ENCODE measurements at places on chromosomes 2 and 18. TPM values are rescaled to one million over a fixed set of nuclear protein-coding genes. Genes with fewer than 3 reads are reported as not detected.

Gene UGT1A5
- total RNA-seq: 0.56 TPM

- no peak for DNase-seq
- H3K36me3 ChIP-seq: no peaks in the 10 kb centered on the region
- no peaks in the 10 kb centered on the region for H3K4me1 ChIP-seq
- no peaks in the 10 kb centered on the region for H3K27me3 ChIP-seq
Measured at GRCh38 chr2:58358026-58358425, 116.9 kb upstream of the FANCL start.

GRCh38 chr2:76314271-76315020, 603.7 kb upstream of the GCFC2 start:
- DNase-seq: no peak
- no peaks in the 10 kb centered on the region for H3K4me1 ChIP-seq
- no peaks in the 10 kb centered on the region for H3K27me3 ChIP-seq
- H3K27ac ChIP-seq: no peak overlapping the region
- no peak overlapping the region for H3K4me3 ChIP-seq

DNA sequence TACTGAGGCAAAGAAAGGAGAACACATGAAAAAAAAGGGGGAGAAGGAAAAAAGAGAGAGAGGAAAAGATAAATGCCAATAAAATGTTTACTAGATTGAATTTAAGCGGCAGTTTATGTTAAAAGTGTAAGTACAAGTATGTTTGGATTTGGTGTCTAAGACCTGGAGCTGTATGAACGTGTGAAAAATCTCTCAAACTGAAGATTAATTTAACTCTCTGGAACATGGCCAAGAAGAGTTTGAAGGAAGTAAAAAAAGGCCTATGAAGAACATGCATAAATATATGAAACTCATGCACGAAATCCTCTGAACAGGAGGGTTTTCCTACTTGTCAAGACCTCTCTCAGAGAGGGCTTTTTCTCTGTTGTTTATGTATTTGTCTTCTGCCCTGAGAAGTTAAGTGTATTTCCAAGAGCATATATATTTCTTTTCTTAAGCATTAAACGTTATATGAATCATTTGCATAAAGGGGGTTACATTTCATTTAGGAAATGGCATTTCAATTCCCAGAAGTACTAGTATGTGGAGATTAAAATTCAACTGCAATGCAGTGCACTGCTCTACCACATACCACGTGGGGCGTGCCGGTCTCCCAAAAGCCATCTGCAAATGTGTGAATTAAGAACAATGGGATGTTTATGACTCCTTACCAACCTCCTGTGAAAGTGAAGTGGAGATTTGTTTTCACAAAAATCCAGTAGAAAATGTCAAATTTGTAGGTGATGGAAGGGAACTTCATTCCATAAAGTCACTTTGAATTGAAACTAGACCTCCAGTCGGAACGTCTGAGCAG, 281.1 kb upstream of the TRIB2 start:
- no peak for DNase-seq
- H3K36me3 ChIP-seq: no peaks in the 10 kb centered on the region
- H3K4me3 ChIP-seq: no peak overlapping the region
- no peaks in the 10 kb centered on the region for H3K27me3 ChIP-seq
- H3K4me1 ChIP-seq: no peaks in the 10 kb centered on the region

- no peaks in the 10 kb centered on the region for H3K27me3 ChIP-seq
- H3K4me3 ChIP-seq: no peak overlapping the region
- DNase-seq: no peak
- no peaks in the 10 kb centered on the region for H3K4me1 ChIP-seq
- no peaks in the 10 kb centered on the region for H3K36me3 ChIP-seq
Measured at GRCh38 chr18:3071676-3072075, 58.7 kb upstream of the LPIN2 start.

DNA sequence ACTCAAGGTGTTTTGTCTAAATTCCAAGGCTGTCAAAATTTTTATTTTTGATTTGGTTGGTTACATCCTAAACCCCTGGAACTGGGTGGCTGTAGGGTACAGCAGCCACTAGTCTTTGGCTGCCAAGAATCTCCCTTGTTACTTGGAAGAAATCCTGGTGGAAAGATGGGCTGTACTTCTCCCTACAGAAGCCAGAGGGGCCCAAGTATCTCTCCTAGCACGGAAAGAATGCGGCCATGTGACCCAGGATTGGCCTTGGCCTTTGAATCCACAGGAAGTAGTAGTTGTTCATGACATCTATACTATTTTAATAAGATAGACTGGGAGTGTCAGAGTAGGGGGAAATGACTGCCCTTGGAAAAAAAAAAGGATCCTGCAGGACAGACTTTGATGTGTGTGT, 54.4 kb upstream of the MYO3B start:
- no peaks in the 10 kb centered on the region for H3K4me1 ChIP-seq
- no peak for DNase-seq
- no peak overlapping the region for H3K27ac ChIP-seq
- H3K27me3 ChIP-seq: peaks cover 2% of the 10 kb centered on the region

GRCh38 chr2:120424274-120424796, 78.4 kb downstream of the INHBB start:
- no peak overlapping the region for H3K27ac ChIP-seq
- H3K4me3 ChIP-seq: no peak overlapping the region
- H3K27me3 ChIP-seq: peaks cover 17% of the 10 kb centered on the region
- DNase-seq: no peak
- H3K4me1 ChIP-seq: no peaks in the 10 kb centered on the region

DNA sequence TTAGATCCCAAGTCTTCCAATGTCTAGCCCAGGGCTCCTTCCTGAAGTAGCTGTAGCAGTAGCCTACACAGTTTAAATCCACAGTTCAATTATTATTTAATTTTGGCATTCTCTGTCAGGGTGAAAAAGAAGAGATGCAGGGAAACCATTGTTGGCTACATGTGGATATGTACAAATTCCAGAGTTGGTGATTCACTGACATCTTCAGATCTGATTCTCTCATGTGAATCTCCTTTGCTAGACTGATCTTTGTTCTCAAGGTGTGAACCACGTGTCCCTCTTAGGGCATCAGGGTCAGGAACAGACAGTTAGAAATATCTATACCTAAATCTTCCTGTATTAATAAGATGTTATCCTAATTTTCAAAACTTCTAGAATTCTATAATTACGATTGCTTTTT, 36.7 kb downstream of the ADCYAP1 start:
- H3K27ac ChIP-seq: no peak overlapping the region
- DNase-seq: no peak
- no peaks in the 10 kb centered on the region for H3K36me3 ChIP-seq
- no peaks in the 10 kb centered on the region for H3K4me1 ChIP-seq

GRCh38 chr2:169504651-169505050, 4.9 kb upstream of the KLHL41 start:
- H3K4me1 ChIP-seq: no peaks in the 10 kb centered on the region
- peaks cover 48% of the 10 kb centered on the region for H3K36me3 ChIP-seq
- no peak overlapping the region for H3K27ac ChIP-seq
- H3K4me3 ChIP-seq: no peak overlapping the region
- no peak for DNase-seq

- no peak overlapping the region for H3K27ac ChIP-seq
- H3K4me1 ChIP-seq: no peaks in the 10 kb centered on the region
- H3K27me3 ChIP-seq: no peaks in the 10 kb centered on the region
- H3K36me3 ChIP-seq: no peaks in the 10 kb centered on the region
- DNase-seq: no peak
Measured at GRCh38 chr18:50721451-50722120, 98.2 kb downstream of the MRO start.

GRCh38 chr2:32937602-32938448, 8.9 kb upstream of the LTBP1 start:
- no peaks in the 10 kb centered on the region for H3K27me3 ChIP-seq

- no peaks in the 10 kb centered on the region for H3K36me3 ChIP-seq
- no peak overlapping the region for H3K4me3 ChIP-seq
- H3K27ac ChIP-seq: no peak overlapping the region
- H3K27me3 ChIP-seq: no peaks in the 10 kb centered on the region
Measured at GRCh38 chr2:68487773-68488355, 20.5 kb downstream of the APLF start.

DNA sequence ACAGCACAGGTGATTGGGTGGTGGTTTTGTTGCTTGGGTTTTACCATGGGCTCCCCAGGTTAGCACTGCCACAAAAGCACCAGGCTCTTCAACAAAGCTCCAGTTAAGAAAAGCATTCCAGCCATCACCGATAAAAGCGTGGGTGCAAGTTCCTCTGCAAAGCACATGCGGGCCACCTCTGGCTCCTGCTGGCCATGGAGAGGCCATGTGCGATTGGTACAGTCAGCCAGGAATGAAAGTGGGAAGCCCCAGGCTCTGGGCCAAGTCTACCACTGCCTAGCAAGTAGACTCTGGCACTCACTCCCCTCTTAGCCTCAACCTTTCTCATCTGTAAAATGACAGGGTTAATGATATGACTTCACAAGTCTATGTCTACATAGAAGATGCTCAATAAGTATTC, 36.0 kb downstream of the BCL11A start:
- H3K27ac ChIP-seq: no peak overlapping the region
- no peak for DNase-seq
- H3K4me1 ChIP-seq: peaks cover 35% of the 10 kb centered on the region
- no peaks in the 10 kb centered on the region for H3K36me3 ChIP-seq
- H3K4me3 ChIP-seq: no peak overlapping the region

DNA sequence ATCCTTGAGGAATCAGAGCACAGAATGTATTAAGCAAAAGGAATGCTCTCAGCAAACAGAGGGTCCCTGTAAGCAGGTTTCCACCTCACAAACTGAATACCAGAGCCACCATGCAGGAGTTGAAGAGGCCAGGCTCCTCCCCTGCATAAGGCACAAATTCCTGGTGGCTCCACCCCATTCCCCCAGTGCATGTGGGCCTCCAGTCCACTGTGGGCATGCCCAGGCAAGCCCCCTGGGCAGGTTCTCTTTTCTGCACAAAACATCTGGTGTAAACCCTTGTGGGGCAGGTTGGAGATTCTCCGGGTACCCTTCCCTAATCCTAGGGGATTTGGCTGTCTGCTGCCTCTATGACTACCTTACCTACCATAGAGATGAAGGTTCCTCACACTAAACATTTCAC, 166.5 kb downstream of the PTPRM start:
- H3K4me3 ChIP-seq: no peak overlapping the region
- no peak for DNase-seq
- no peaks in the 10 kb centered on the region for H3K36me3 ChIP-seq
- H3K27me3 ChIP-seq: no peaks in the 10 kb centered on the region

Gene PDE11A
- total RNA-seq: 1.0 TPM

DNA sequence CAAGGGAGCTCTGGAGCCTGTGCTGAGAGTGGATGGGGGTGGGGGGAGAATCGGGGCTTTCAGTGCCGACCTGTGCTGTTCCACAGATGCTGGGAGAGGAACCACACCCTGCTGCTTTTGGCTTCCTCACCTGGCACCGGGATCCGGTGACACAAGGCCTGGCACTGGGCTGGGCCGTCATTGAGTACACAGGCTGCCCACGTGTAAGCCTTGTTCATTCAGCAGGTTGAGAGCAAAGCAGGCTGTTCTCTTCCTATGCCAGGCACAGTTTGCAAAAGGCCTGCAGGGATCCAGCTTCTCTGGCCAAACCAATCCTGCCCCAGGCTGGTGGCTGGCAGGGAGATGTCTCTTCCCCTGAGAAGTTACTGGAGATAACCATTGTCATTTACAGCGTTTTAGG, 17.1 kb downstream of the TRIB2 start:
- H3K27me3 ChIP-seq: no peaks in the 10 kb centered on the region
- no peak for DNase-seq
- H3K4me3 ChIP-seq: no peak overlapping the region
- peak overlapping the region; percentile 48 for H3K27ac ChIP-seq
- H3K4me1 ChIP-seq: peaks cover 36% of the 10 kb centered on the region

GRCh38 chr2:158903711-158904405, 64.6 kb upstream of the TANC1 start:
- no peaks in the 10 kb centered on the region for H3K27me3 ChIP-seq
- H3K4me1 ChIP-seq: no peaks in the 10 kb centered on the region
- no peak for DNase-seq
- H3K36me3 ChIP-seq: no peaks in the 10 kb centered on the region
- no peak overlapping the region for H3K27ac ChIP-seq
- H3K4me3 ChIP-seq: no peak overlapping the region

- no peak for DNase-seq
- no peaks in the 10 kb centered on the region for H3K4me1 ChIP-seq
- no peak overlapping the region for H3K27ac ChIP-seq
- no peaks in the 10 kb centered on the region for H3K27me3 ChIP-seq
Measured at GRCh38 chr2:220696280-220696669, 875.8 kb downstream of the EPHA4 start.
